ENCODE measurements at places on chromosomes 7 and 10.

GRCh38 chr7:113085781-113086390, 741 bp downstream of the GPR85 start:
- DNase-seq, result no peak

- no peak for DNase-seq
Measured at GRCh38 chr10:26389533-26389932, 48.6 kb upstream of the APBB1IP start.

- DNase-seq, result no peak
Measured at GRCh38 chr7:141076377-141076776, 2.5 kb downstream of the TMEM178B start.

DNA sequence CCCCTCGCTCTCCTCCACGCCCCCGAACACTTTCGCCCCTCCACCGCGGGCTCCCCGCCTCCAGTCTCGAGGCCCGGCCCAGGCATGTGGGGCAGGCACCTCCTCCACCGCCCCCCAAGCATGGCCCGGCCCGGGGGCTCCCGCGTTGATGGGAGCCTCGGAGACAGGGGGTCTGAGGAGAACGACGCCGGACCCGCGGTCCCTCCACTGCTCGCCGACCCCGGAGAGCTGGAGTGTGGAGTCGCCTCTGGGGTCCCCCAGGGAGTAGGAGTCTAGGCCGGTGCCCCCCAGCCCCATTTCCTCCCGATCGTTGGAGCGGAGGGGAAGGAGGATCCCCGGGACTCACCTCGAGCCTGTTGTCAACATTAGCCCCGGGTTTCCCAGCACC, 206 bp downstream of the UPF2 start:
- no peak for DNase-seq

DNA sequence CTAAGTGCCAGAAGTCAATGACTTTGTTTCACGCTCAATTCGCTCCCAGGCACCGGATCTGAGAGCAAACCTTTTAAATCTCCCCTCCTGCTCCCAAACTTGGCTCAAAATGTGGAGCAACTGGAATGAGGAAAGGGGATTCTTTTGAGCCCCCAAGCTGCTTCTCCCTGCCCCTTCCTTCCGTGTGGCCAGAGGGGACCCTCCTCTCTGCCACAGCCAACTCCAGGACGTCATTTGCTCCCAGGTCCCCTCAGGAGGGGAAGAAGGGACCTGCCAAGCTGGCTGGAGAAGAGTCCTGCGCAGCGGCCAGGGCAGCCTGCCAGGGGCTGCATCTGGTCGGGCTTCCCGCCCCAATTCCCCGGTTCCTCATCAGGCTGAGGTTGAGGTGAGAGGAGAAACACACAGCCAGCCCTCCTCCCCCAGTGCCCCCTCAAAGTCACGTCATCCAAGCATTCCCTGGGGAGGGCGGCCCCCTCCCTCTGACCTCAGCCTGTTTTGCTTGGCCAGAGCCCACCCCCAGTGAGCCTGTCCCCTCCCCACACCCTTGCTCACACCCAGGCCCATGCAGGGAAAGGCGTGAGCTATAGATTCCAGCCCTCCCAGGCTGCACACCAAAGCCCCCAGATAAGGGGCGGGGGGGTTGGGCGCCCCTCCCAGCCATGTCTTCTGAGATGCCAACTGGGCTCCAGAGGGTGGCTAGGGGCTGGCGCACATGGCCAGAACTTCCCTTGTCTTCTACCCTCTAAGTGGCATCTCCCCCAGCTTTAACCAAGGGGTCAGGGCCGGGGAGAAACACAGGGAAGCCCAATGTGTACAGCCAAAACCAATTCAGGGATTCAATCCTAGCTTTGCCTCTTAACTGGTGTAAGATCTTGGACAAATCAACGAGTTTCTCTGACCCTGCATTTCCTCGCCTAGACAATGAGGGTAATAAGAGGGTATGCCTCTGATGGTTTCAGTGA, 35.0 kb downstream of the SH3PXD2A start:
- DNase-seq, result peak; percentile 90

- no peak for DNase-seq
Measured at GRCh38 chr10:1183033-1183396, 126.8 kb downstream of the WDR37 start.

GRCh38 chr10:100827819-100828737, 82.7 kb downstream of the PAX2 start:
- no peak for DNase-seq

DNA sequence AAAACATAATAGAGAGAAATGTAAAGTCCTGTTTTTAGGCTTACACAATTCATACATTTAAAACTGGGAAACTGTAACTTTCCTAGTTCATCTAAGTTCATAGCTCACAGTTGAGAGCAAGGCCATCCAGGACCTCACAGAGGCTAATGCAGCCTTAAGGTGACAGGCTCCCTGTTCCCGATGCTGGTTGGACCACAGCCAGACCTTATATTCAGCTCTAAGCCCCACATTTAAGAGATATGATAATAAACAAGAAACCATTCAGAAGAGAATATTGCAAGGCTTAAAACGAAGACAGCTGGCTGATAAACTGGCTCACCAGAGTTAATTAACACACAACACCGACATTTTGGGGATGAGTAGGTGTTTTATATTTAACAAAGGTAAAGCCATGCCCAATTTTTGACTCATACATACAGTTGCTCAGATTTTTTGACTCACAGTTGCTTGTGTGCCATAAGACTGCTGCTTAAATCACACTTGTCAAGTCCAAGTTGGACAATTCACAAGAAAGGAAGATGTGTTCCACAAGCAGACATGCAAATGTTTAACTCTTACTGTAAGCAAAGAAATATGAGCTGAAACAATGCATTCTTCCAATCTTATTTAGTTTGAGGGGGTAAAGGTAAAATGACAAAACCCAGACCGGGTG, 41.1 kb upstream of the TMEM213 start:
- no peak for DNase-seq

DNA sequence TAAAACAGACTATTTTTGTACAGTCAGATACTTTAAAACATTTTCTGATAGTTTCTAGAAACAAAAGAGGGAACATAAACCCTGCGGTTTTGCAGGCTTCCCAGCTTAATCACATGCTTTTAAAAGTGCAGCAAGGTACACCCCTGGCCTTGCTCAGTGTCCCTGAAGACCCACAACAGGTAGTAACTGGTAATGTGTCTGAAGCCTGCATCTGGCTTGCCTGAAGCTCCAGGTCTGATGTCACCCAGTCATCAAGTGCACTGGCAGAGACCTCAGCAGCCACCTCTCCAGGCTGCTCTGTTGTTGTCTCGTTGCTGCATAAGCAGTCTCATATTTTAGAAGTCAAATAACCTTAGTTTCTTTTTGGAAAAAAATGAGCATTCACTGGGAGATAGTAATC, 376.1 kb upstream of the MTPN start:
- no peak for DNase-seq

DNA sequence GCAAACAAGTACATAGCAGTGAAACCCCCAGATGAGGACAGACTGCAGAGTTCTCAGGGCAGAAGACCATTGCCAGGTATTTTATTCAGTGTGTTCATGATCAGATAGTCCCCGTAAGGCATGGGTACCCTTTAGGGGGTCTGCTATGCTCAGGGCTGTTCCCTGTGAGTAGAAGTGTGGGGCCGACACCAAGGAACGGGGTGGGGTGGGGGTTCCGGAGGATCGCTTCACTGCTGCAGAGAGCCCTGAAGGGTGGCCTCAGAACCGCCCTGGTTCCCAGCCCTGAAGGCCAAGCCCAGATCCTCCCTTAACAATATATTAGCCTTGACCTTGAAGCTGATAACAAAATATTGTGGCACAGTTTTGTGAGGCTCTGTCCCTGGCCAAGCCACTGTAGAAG, 89.6 kb downstream of the ACTR3B start:
- DNase-seq, result no peak

DNA sequence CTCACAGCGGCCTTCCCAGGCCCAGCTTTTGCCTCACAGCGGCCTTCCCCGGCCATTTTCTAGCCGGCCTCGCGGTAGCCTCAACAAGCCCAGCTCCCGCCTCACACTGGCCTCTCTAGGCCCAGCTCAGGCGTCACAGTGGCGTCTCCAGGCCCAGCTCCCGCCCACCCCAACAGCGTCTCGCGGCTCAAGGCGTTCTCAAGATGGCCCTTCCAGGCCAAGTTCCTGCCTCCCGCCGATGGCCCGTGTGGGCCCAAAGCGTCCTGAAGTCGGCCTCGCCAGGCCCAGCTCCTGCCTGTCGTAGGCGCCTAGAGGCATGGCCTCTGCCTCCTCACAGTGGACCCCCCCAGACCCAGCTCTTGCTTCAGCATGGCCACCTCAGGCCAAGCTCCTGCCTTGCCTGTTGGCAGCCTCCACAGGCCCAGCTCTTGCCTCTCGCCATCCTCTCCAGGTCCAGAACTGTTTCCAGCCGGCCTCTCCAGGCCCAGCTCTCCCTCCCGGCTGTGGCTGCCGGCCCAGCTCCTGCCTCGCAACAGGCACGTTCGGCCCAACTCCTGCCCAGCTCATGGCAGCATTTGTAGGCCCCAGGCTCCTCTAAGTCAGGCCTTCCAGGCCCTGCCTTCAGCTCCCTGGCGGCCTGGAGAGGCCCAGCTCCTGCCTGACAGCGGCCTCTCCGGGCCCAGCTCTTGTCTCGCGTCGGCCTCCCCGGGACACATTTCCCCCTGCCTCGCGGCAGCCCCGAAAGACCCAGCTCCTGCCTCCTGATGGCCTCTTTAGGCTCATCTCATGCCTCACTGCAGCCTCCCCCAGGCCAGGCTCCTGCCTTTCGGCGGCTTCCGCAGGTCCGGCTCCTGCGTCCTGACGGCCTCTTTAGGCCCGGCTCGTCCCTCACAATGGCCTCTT, 18.8 kb upstream of the TMEM248 start:
- no peak for DNase-seq

GRCh38 chr7:44177570-44178131, 11.6 kb downstream of the GCK start:
- no peak for DNase-seq

All from skeletal muscle cell (primary cell).